Activated CD8-positive, alpha-beta memory T cell treated with anti-CD3 and anti-CD28 coated beads for 4 hours (primary cell): ENCODE measurements at places on chromosomes 5 and 9.

DNA sequence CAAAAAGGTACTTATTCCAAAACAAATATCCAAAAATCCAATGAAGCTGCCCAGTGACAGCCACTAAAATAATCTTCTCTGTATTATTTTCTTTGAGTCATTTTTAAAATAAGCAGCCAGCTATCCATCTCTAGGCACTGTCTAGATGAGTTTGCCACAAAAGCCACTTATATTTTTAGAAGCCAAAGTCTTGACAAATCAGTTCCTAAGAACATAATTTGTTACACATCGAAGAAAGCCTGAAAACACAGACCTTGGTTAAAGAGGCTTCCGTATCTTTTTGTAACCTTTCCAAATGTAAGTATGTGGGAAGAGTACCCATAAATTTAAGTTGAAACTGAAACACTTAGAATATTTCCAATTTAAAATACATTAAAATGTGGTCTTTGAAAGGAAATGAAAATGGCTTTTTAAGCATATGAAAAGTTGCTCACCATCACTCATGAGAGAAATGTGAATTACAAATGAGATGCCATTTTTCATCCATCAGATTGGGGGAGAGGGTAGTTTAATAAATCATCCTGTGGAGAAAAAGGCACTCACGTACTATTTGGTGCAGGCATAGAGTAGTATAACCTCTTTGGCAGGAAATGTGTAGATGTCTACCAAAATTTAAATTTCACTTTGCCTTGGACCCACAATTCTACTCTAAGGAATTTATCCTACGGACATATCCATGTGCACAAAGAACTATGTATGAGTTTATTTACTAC, 180.4 kb downstream of the MLLT3 start:
- no peak for DNase-seq

GRCh38 chr9:122151267-122151828, 8.2 kb downstream of the NDUFA8 start:
- DNase-seq = no peak

DNA sequence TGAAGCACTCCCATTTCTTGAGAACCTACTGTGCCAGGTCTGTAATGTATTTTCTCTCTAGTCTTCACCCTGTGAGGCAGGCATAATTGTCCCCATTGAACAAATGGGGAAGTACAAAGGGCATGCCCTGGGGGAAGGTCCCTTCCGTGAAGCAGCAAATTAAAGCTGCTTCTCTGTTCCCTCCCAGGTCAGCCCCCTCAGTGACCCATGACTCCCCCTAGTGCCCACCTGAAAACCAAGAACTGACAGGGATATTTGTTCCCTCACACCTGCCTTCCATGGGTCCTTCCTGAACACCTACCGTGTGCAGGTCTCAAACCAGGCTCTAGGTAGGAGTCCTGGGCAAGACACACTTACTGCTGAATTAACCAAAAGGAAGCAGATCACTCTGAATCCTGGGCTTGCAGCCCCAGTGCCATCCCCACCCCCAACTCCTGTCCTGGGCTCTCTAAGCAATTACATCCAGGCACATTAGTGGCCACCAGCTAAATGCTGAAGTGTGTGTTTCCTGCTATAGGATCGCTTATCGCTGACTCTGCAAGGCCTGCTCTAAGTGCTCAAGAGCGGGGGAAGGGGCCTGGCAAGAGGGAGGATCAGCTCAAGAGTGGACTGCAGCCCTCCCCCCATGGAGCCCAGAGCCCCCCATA, 254.8 kb downstream of the CDK5RAP2 start:
- no peak for DNase-seq

- DNase-seq = no peak
Observed at GRCh38 chr5:174799121-174799520, 74.7 kb downstream of the MSX2 start.

GRCh38 chr5:167934551-167934971, 356.9 kb upstream of the WWC1 start:
- no peak for DNase-seq

DNA sequence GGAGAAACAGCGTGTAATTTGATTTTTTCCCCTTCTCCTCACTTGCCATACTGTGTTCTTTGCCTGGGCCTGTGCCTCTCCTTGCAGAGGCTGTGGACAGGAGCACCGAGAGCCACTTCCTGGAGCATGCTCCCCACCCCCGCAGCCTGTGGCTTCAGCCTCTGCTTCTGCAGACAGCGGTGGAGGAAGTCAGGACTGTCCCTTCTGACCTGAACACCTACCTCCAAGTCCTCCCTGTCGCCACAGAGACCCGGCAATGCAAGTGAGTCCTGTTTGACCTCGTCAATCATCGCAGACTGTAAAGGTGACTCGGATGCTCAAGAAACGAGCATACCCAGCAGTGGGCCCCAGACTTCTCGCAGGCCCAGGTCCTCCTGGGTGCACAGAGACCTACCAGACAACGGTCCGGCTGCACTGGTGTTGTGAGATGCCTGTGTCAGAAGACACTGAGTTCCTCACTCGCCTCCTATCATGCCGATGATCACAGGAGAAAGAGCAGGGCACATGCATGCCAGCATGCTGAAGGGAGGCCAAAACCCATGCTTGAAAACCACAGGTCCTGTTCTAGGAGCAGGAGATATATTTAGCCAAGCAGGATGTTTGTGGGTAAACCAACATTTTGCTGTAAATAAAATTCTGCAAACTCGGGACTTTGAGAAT, 198.8 kb downstream of the AUH start:
- DNase-seq = no peak

DNA sequence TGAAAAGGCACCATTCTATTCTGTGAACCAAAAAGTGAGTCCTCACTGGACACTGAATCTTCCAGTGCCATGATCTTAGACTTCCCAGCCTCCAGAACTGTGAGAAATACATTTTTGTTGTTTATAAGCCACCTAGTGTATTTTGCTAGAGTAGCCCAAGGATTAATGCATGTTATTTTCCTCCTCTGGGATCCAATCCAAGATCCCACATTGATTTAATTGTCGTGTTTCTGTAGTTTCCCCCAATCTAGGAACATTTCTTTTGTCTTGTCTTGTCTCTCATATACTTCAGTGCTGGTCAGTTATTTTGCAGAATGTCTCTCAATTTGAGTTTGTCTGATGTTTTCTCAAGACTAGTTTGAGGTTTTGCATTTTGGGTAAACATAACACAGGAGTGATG, 36.4 kb downstream of the GDNF start:
- no peak for DNase-seq

- DNase-seq = no peak
Observed at GRCh38 chr9:22029231-22029630, 20.1 kb upstream of the CDKN2B start.
